ENCODE measurements at places on chromosomes 3 and 15. TPM values are rescaled to one million over a fixed set of nuclear protein-coding genes. Genes with fewer than 3 reads are reported as not detected.

MOBP gene
- 0.07 TPM for total RNA-seq

PPP1R14D gene
- not detected for total RNA-seq

C3orf22 gene
- 0.40 TPM for total RNA-seq

CFAP100 gene
- not detected for total RNA-seq

SLC25A26 gene
- total RNA-seq: 32.3 TPM

LDHAL6B gene
- not detected for total RNA-seq

CFAP92 gene
- total RNA-seq: 3.0 TPM

GALNT15 gene
- 71.1 TPM for total RNA-seq

SLC22A14 gene
- total RNA-seq: not detected

CLDN18 gene
- total RNA-seq: not detected

CYP8B1 gene
- not detected for total RNA-seq

TEX55 gene
- not detected for total RNA-seq

NEK11 gene
- 9.9 TPM for total RNA-seq

LMCD1 gene
- total RNA-seq: 142 TPM

ZIC4 gene
- not detected for total RNA-seq
